ENCODE measurements at places on chromosomes 7 and 10.

DNA sequence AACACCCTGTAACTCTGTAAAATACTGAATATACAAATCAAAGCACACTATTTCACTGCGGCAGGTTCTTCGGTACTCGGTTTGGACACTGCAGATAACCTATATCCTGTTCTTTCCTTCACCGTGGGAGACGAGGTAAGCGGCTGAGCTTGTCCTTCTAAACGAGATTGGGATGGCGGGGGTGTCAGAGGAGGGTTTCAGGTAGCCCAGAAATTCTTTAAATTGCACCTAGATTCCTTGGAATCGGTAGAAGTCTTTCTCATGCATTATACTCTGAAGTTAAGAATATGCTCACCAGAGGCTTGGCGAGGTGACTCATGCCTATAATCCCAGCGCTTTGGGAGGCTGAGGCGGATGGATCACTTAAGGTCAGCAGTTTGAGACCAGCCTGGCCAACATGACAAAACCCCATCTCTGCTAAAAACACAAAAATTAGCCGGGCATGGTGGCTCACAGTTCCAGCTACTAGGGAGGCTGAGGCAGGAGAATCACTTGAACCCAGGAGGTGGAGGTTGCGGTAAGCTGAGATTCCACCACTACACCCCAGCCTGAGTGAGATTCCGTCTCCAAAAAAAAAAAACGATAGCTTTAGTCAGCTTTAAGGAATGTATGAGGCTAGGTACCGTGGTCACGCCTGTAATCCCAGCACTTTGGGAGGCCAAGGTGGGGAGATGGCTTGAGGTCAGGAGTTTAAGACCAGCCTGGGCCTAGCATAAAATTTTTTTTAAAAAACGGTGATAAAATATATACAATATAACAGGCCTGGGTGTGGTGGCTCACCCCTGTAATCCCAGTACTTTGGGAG, 10.1 kb upstream of the LAT2 start:
- no peak for DNase-seq

DNA sequence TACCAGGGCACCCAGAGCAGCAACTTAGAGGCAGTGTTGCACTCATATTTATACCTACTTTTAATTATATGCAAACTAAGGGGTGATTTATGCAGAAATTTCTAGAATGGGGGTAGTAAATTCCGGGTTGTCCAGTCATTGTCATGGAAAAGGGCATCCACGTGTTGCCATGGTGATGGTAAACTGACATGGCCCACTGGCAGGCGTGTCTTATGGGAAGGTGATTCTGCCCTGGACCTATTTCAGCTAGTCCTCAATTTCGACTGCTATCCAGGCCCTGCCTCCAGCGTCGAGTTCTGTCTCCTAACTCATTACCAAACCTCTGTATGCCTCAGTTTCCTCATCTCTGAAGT, 12.8 kb downstream of the SNX8 start:
- DNase-seq: no peak

GRCh38 chr10:65350611-65351010, 1575.2 kb upstream of the LRRTM3 start:
- no peak for DNase-seq

- no peak for DNase-seq
Measured at GRCh38 chr10:101164020-101164419, 32.9 kb downstream of the TLX1 start.

GRCh38 chr10:21514818-21515351, 10.6 kb downstream of the SKIDA1 start:
- no peak for DNase-seq

GRCh38 chr10:101878869-101879268, 35.3 kb upstream of the KCNIP2 start:
- no peak for DNase-seq

DNA sequence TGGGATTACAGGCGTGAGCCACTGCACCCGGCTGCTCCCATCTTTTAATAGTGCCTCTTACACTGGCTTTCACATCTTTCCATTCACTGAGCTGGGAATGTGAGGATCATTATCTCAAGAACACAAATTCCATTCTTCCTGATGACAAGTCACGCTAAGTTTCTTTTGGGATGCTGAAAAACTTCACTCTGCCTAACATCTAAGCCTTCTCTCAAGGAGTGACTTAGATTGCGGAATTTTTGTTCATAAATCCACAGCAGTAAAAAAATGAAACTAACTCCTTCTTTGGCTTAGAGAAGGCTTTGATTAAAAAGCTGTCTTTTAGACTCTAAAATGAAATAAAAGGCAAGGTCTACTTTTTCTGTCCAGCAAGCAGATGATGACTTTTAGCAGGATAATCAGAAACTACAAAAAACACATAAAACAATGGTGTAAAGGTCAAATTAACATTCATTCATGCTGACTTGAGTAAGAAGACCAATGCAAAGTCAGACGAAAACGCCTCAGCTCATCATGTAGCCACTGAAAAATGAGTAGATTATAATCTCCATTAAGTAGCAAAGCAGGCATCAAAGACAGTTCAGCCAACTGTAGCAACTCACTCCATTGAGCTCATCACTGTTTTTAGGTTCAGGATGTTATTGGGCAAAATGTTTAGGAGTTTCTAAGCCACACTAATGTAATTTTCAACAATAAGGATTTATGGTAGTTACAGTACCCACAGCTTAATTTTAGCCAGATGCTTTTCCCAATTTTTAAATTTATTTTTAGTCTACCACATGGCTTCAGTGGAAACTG, 178.8 kb downstream of the ELMO1 start:
- no peak for DNase-seq

- no peak for DNase-seq
Measured at GRCh38 chr7:44936322-44936721, 42.5 kb downstream of the MYO1G start.

DNA sequence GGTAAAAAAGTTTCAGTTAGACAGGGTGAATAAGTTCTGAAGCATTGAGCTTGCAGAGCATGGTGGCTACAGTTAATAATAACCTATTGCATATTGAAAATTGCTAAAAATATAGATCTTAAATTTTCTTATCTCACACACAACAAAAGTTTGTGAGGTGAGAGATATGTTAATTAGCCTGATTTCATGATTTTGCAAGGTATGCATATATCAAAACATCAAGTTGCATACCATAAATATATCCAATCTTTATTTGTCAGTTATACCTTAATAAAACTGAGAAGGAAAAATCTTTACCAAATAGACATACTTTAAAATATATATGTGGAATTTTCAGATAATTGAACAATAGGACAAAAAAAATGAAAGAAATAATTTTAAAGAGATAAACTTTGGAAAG, 16.6 kb downstream of the TAC1 start:
- no peak for DNase-seq

- DNase-seq: no peak
Measured at GRCh38 chr7:19437446-19437845, 271.4 kb downstream of the POLR1F start.

- no peak for DNase-seq
Measured at GRCh38 chr10:22322641-22323160, 1.8 kb downstream of the BMI1 start.

- no peak for DNase-seq
Measured at GRCh38 chr7:22675421-22675820, 51.6 kb upstream of the IL6 start.

GRCh38 chr7:4657640-4658417, 24.3 kb upstream of the FOXK1 start:
- DNase-seq: no peak

DNA sequence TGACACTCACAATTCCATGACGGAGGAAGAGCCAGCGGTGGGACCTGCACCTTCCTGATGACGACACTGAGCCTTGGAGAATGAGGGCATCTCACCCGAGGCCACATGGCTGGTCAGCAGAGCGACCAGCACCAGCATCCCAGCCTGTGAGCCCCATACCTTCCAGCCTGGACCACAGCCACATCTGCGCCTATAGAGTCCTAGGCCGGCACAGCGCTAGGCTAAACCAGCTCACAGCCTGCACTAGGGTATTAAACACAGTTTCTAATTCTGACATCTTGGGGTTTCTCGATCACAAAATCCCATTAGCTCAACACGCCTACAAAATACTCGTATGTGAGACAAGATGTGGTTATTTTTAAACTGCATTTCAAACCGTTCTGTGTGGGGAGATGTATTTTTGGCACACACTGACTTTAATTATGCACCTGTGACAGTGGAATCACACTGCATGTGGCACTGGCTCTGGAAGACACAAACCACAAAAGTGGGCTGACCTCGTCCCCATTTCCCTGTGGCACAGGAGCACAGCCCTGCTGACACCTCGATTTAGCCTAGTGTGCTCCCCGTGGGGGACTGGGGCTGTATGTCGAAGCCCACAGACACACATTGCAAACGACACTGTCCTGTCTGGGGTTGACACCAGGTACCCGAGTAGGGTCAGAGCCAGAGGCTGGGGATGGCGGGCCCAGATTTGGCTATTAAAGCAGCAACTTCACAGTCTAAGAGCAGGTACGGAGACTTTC, 32.5 kb downstream of the CPXM2 start:
- no peak for DNase-seq

GRCh38 chr7:126223729-126224128, 1029.0 kb downstream of the GRM8 start:
- DNase-seq: no peak

DNA sequence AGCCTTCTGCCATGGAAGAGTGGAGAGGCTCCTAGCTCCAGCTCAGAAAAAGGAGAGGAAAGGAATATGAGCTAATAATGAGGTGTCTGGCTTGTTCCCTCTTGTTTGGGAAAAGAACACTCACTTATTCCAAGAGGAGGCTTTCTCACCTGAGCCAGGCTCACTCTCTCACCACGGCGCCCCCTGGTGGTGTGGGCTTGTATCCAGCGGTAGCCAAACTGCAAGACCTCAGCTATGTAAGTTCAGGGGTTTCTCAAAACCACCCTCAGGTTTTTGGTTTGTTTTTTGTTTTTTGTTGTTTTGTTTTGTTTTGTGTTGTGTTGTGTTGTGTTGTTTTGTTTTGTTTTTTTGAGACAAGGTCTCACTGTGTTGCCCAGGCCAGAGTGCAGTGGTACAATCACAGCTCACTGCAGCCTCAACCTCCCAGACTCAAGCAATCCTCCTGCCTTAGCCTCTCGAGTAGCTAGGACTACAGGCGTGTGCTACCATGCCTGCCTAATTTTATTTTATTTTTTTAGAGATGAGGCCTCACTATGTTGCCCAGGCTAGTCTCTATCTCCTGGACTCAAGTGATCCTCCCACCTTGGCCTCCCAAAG, 124.0 kb downstream of the TMEM130 start:
- DNase-seq: peak; percentile 1

- DNase-seq: no peak
Measured at GRCh38 chr10:104300002-104300735, 31.2 kb downstream of the GSTO2 start.

DNA sequence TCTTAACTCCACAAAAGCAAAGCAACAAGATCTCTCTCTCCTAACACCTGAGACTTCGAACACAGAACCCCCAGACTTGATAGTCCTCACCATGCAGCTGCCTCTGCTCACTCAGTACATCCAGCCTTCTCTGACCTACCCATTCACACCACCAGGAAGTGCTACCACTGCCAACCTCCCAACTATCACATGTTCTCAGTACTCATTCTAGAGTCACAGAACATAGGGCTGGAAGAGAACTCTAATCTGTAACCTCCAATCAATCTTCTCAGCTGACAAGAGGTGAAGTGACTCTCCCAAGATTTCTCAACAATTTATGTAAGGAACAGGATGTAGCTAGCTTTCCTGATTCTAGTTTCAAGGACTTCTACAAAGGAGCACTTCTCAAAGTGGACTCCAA, 3.8 kb downstream of the NUDCD3 start:
- DNase-seq: no peak

DNA sequence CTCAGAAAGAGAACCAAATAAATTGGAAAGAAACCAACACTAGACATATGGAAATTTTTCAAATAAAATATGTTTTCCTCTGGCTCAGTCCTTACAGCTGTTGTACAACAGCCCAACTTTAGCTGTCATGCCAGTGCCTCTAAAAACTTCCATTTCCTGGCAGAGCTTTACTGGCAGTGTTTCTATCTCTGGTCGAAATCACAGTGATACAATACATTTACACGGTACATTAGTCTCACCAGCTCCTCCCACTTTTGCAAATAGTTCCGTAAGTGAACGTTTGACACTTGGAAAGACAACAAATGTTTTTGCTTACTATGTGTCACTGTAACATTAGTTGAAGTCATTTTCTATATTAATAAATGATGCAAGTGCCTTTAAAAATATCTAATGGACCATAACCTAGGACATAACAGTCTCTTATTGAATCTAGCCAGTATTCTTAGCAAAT, 29.8 kb downstream of the BCAP29 start:
- no peak for DNase-seq

GRCh38 chr7:119692541-119692940, 580.4 kb upstream of the KCND2 start:
- no peak for DNase-seq

DNA sequence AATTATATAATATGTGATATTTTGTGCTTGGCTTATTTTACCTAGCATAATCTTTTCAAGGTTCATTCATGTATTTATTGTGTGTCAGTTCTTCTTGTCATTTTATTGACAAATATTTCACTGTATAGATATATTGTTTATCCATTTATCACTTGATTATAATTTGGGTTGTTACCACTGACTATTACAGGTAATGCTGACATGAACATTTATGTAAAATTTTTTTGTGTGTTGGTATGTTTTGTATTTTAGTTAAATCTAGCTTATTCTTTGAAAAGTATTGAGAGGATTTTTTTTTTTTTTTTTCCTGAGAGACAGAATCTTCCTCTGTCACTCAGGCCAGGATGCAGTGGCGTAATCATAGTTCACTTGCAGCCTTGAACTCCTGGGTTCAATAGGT, 107.7 kb downstream of the MAPK8 start:
- no peak for DNase-seq

DNA sequence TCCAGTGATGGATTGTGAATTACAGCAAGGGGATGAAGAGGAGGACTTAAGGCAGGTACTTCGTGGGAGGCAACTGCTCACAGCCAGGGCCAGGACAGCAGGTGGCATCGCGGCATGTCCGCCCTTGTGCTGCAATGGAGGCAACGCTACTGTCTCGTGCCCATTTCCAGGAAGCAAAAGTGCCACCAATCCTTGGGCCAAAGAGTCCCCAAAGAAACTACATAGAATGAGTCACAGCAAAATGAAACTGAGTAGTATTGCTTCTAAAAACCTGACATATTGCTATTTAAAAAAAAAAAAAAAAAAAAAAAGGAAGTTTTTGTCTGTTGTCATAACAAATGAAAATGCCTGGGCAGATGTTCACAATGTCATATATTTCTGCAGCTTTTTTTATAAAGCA, 46.6 kb downstream of the RSU1 start:
- DNase-seq: no peak

All from anterior cingulate cortex (tissue), 58 donors.